Activated effector memory CD4-positive, alpha-beta T cell treated with Interleukin-2 at 50 U/mL for 16 hours (primary cell): ENCODE measurements at places on chromosomes 13 and 19.

DNA sequence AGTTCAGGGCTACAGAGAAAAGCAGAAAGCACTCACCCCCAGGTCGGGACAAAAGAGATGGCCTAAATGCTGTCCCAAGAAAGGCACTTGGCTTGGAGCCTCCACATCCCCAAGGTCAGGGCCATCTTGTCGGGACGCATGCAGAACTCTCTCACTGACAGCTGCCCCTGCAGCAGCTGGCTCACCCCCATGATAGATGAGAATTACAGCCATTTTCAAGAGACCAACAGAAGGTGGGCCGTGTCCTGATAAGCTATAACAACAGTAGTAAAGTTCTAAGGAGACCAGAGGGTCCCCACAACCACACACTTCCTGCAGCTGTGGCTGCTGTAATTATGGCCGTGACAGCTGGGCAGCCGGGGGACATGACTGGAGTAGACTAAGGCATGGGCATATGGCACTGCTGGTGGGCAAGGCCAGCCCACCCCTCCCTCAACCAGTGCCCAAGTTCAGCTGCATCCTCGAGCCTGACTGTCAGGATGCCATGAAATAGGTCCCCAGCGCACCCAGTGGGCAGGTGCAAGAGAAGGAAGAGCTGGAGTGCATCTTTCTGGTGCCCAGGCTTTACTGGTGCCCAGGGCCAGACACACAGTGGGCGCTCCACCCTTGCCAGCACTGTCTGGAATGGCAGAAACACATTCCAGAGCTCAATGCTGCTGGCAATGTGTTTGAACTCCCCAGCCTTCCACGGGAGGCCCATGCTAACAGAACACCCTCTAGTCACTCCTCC lies 436.7 kb upstream of the ZNF507 start:
- no peak for DNase-seq

DNA sequence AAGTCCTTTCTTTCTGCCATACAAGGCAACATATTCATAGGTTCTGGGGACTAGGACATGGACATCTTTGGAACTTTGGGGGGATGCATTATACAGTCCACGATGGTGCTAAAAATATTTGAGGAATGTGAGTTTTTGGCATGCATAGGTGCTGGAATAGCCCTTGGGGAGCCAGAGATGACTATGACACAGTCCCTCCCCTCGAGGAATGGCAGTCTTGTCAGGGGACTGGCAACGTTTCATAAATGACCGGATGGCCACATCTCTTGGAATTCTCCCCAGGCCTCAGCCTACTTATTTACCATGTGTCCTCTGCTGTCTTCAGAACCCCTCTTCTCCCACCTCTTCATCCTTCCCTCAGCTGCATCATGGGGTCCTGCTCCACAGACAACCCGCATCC lies 13.6 kb downstream of the MEIOSIN start:
- DNase-seq = no peak

DNA sequence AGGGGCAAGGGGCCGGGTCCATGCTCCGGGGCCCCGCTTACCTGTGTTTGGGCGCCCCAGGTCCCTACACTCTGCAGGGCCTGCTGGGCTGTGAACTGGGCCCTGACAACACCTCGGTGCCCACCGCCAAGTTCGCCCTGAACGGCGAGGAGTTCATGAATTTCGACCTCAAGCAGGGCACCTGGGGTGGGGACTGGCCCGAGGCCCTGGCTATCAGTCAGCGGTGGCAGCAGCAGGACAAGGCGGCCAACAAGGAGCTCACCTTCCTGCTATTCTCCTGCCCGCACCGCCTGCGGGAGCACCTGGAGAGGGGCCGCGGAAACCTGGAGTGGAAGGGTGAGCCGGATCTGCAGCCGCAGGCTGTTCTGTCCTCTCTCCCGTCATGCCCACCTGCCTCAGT lies 1.7 kb downstream of the FCGRT start:
- DNase-seq = no peak

DNA sequence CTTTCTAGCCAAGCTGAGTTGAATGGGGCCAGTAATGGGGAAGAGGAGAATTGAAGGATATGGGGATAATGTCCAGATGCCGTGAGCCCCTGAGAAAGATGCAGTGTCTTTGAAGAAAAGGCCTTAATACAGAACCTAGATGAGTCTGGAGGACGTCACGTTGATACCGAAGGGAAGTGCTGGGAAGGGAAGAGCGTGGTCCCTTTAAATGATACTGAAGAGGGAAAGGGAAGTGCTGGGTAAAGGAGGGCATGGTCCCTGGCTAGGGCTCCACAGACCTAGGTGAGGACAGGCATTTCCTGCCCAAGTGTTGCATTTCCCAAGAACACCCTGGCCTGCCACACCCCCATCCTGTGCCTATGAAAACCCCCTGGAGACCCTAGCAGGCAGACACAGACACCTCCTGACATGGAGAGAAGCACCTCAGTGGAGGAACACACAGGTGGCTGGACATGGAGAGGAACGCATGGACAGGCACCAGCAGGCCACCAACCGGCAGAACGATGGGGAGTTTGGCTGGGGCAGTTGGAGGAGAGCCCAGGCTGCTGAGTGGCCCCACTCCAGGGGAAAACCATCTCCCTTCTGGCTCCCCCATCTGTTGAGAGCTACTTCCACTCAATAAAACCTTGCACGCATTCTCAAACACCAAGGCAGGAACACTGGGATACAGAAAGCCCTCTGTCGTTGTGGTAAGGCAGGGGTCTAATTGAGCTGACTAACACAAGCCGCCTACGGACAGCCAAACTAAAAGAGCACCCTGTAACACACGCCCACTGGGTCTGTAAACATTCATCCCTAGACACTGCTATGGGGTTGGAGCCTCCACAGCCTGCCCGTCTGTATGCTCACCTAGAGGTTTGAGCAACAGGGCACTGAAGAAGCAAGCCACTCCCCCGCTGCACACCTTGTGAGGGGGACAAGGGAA lies 34.9 kb upstream of the POMP start:
- DNase-seq = no peak

GRCh38 chr13:79225487-79226232 lies 180.4 kb downstream of the RBM26 start:
- DNase-seq = no peak

DNA sequence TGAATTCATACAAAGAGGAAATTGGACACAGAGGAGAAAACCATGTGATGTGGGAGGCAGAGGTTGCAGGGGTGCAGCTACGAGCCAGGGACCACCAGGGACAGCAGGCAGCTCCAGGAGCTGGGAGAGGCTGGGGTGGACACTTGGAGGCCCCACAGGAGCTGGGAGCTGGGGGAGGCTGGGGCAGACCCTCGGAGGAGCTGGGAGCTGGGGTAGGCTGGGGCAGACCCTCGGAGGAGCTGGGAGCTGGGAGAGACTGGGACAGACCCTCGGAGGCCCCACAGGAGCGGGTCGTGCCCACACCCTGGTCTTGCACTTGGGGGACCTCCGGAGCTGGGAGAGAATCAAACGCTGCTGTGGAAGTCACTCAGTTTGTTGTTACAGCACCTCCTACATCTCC lies 141.7 kb downstream of the SOX1 start:
- no peak for DNase-seq

GRCh38 chr13:67650471-67650870 lies 420.3 kb upstream of the PCDH9 start:
- no peak for DNase-seq

- no peak for DNase-seq
These were observed 16.9 kb upstream of the BCL3 start for GRCh38 chr19:44731622-44732021.

DNA sequence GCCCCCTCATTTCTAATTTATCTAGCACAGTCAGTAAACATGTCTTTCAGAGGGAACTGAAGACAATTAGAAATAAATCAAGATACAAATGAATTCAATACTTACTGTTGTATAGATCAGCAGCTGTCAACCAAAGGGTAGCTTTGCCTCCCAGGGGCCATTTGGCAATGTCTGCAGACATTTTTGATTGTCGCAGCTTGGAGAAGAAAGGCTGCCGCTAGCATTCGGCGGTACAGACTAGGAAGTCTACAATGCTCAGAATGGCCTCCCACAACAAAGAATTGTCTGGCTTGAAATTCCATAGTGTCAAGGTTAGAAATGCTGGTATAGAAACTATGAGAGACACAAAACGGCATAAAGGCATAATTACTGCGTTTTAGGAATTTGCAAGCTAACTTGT lies 91.6 kb downstream of the RGCC start:
- DNase-seq = no peak

- DNase-seq = no peak
These were observed 155.1 kb upstream of the ARGLU1 start for GRCh38 chr13:106723036-106723435.

DNA sequence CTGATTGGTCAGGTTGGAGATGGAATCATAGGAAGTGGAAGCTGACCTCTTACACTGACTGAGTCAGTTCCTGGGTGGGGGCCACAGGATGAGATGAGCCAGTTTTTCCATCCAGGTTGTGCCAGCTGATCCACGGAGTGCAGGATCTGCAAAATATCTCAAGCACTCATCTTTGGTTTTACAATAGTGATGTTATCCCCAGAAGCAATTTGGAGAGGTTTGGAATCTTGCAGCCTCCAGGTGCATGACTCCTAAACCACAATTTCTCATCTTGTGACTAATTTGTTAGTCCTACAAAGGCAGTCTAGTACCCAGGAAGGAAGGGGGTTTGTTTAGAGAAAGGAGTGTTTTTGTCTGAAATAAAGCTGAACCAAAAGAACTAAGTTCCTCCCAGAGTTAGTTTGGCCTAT lies 212.8 kb downstream of the SLITRK6 start:
- DNase-seq = no peak

DNA sequence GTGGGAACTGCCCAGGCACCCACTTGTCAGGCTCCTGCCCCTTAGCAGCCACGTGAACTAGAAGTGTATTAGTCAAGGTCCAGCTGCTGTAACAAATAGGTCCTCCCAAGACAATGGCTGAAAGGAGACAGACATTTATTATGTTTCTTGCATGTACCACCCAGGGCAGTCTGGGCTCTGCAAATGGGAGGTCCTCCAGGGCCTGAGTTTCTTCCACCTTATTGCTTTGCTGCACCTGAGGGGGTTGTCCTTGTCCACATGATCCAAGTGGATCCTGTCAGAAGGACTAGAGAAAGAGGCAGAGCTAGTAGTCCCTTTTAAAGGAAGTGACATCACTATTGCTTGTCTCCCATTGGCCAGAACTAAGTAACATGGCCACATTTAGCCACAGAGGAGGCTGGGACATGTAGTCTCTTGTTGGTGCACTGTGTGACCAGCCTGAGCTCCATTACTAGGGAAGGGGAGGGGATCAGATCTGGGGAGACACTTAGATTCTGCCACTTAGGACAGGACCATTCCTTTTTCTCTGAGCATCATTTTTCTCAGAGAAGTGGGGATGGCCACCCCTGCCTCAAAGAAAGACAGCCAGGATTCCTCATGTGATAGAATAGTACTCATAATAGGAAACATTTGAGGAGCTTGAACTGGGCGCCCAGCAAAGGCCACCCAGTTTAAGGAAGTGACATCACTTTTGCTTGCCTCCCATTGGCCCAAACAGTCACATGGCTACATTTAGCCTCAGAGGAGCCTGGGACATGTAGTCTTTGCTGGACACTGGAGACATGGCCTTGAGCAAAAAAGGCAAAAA lies 15.1 kb downstream of the CC2D1A start:
- DNase-seq = no peak

GRCh38 chr13:50284540-50284939 lies 269.3 kb downstream of the KCNRG start:
- no peak for DNase-seq

DNA sequence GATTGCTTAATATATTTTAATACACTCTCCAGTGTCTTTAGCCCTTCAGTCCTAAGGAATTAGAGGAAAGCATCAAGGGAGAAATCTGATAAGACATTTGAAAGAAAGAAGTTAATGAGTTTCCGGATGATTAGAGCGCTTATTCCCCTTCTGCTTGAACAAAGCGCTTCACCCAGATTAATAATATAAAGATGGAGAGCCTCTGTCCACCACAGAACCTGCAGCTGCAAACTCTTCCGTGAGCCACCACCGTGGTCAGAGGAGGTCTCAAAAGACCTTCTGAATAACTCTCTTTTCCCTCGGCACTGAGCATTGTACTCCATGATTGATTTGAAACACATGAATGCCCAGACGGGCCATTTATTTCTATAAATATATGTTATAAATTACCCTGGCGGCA lies 14.2 kb upstream of the TUBGCP3 start:
- DNase-seq = no peak

- no peak for DNase-seq
These were observed 54.6 kb downstream of the ATP11A start for GRCh38 chr13:112744168-112745021.

- no peak for DNase-seq
These were observed 45.0 kb upstream of the LRCH1 start for GRCh38 chr13:46507981-46508380.

GRCh38 chr13:76777096-76777495 lies 109.1 kb downstream of the KCTD12 start:
- no peak for DNase-seq

- DNase-seq = no peak
These were observed 27.1 kb downstream of the N4BP2L2 start for GRCh38 chr13:32511482-32511881.
